NCI-H1930 (cell line): ENCODE measurements at places on chromosomes 1 and 21.

GRCh38 chr1:89941110-89941766 is 53.7 kb upstream of the ZNF326 start:
- DNase-seq = no peak

- DNase-seq = no peak
Observed at GRCh38 chr1:32398401-32398800, 4.2 kb upstream of the BSDC1 start.

GRCh38 chr1:35085421-35085820 is 6.2 kb downstream of the ZMYM1 start:
- DNase-seq = no peak

DNA sequence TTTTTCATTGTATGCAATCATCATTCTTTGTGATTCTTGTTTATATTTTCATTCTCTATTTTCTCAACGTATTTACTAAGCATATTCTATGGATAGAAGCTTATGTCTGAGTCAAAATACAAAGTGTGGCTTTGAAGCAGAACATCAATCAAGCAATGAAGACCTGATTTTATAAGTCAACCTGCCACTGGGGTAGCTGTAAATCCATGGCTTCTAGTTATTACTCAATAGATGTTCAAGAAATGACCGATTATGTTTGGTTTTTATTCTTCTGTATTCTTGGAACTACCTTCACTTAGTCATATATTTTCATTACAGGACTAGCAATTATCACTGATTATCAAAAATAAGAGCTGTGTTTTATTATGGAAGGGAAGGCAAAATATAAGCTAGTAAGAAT is 20.5 kb upstream of the PTGS2 start:
- DNase-seq = no peak

DNA sequence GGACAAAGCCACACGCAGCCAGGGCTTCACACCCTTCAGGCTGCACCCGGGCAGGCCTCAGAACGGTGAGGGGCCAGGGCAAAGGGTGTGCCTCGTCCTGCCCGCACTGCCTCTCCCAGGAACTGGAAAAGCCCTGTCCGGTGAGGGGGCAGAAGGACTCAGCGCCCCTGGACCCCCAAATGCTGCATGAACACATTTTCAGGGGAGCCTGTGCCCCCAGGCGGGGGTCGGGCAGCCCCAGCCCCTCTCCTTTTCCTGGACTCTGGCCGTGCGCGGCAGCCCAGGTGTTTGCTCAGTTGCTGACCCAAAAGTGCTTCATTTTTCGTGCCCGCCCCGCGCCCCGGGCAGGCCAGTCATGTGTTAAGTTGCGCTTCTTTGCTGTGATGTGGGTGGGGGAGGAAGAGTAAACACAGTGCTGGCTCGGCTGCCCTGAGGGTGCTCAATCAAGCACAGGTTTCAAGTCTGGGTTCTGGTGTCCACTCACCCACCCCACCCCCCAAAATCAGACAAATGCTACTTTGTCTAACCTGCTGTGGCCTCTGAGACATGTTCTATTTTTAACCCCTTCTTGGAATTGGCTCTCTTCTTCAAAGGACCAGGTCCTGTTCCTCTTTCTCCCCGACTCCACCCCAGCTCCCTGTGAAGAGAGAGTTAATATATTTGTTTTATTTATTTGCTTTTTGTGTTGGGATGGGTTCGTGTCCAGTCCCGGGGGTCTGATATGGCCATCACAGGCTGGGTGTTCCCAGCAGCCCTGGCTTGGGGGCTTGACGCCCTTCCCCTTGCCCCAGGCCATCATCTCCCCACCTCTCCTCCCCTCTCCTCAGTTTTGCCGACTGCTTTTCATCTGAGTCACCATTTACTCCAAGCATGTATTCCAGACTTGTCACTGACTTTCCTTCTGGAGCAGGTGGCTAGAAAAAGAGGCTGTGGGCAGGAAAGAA is 8.1 kb downstream of the PSRC1 start:
- DNase-seq = no peak

DNA sequence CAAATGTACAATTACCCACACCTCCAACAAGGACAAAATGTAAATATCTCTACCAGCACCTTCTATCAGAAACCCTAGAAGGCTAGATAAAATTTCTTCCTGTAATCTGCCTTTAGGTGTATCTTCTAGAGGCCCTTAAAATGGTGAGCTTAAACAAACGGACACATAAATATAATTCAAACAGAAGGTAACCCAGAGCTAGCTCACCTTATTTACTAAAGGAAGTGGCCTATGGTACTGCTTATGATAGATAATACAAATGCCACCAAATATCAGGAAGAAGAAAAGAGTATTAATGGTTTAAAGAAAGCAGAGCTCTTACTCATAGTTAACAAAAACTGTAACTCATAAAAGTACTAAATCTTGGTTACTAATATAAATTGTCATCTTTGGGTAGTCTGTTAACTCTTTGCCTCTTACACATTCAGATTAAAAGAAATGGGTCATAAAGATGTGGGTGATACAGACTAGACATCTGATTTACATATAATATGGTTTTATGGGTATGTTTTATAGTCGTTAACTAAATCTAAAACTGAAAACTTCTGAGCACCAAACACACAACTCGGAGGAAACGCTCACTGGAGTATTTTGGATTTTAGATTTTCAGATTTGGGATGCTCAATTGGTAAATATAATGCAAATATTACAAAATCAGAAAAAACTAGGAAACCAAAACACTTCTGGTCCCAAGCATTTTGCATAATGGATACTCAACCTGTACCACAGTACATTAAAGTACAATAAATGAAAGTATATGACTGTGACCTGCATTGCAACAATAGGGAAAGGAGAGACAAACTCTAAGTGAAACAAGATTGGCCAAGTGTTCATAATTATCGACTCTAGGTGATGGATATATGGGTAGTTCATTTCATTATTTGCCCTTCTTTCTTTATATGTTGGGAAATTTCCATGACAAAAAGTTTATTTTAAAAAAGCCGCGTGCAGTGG is 23.2 kb downstream of the TRIT1 start:
- no peak for DNase-seq

- DNase-seq = no peak
Observed at GRCh38 chr1:100053727-100054126, 79.0 kb downstream of the SASS6 start.

GRCh38 chr1:35298464-35298863 is 30.0 kb downstream of the ZMYM4 start:
- no peak for DNase-seq

GRCh38 chr1:203440771-203441170 is 34.8 kb upstream of the PRELP start:
- no peak for DNase-seq

- DNase-seq = no peak
Observed at GRCh38 chr1:66261364-66261763, 272.6 kb upstream of the SGIP1 start.

GRCh38 chr1:222784916-222785315 is 29.9 kb upstream of the DISP1 start:
- no peak for DNase-seq

DNA sequence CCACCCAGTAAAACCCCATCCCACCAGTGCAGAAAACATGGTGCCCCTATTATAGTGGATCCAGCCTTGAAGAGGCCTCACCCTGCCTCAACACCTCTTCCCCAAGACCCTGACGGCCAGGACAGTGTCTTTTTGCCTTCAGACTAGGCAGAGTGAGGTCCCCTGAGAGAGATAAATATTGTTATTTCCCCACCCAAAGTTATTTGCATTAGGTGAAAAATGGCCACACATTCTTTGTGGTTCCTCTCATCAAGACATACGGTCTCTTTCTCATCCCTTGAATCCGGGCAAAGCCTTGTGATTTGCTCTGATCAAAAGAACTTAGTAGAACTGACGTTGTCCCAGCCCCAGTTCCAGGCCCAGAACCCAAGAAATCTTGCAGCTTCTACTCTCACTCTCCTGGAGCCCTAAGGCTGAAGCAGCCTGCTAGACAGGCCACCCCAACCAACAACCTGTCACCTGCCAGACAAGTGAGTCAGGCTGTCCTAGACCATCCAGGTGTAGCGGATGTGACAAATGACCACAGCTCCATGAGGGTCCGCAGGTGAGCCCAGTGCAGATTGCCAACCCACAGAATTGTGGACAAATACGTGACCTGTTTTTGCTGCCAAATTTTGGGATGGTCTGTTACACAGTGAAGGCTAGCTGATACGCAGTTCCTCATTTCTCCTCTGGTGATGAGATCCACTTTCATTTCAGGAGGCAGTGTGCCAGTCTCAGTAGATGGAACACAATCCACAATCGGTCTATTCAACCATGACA is 8.1 kb upstream of the SSU72 start:
- DNase-seq = no peak

GRCh38 chr1:117674521-117675400 is 68.9 kb downstream of the TENT5C start:
- DNase-seq = no peak

DNA sequence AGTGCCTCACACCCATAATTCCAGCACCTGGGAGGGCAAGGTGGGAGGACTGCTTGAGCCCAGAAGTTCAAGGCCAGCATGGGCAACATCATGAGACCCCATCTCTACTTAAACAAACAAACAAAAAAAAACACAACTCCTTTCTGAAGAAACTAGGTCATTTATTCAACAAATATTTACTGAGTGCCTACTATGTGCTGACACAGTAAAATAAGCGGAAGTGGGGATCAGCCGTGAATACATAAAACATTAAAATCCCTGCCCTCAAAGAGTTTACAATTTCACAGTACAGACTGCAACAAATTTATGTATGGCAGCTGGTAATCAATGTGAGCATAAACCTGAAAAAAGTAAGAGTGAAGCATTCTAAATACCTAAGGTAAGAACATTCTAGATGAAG is 65.3 kb downstream of the TUT4 start:
- no peak for DNase-seq
